Stimulated activated CD8-positive, alpha-beta memory T cell treated with anti-CD3 and anti-CD28 coated beads, Interleukin-7, amount 100 ng/mL, for 1 hour (primary cell): ENCODE measurements at places on chromosomes 4 and X.

DNA sequence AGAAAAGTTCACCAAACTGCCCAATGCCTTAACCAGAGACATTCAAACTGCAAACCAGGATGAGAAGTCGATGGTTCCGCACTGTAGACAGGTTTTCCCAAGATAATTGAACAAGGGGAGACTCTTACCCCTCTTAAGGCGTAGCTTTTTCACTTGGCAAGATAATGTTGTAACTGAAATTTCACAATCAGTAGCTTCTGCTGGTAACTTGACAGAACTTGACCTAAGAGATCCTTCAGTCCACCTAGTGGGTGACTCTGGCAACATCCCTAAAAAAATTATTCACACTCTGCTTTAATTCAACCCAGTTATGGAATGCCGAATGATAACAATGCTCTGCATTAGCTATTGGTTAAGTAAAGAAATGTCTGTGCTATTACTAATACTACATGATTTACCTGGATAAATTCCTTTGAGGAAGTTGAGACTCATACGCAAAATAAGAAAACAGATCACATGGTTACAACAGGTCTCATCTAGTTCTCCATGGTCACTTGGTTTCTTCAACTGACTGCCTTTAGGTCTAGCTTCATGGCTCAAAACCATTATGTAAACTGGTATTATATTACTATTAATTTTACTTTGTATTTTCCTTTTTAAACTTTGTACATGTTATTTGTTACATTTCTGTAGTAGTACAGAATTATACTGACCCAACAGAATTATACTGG lies 9.1 kb downstream of the ELF2 start:
- DNase-seq = no peak

DNA sequence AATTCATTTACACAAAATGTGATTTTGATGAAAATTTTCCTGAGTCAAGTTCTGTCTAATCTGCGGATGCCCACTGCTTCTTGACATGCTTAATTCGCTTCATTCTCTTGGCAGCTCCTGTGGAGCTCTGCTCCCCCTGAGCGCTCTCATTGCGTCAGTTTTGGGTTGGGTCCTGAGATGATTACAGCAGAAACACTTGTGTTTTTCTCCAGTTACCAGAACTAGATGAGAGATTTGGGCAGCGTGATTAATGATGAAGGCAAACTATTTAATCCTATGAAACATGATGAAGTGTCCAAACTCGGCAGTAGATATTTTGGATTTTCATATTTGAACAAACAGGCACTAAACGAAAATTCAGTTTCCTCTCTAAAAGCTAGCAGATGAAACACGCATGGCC lies 4.2 kb upstream of the CXCL1 start:
- DNase-seq = no peak

GRCh38 chr4:145280541-145280940 lies 100.2 kb upstream of the OTUD4 start:
- DNase-seq = no peak

GRCh38 chrX:109654516-109655109 lies 29.6 kb upstream of the KCNE5 start:
- DNase-seq = no peak

DNA sequence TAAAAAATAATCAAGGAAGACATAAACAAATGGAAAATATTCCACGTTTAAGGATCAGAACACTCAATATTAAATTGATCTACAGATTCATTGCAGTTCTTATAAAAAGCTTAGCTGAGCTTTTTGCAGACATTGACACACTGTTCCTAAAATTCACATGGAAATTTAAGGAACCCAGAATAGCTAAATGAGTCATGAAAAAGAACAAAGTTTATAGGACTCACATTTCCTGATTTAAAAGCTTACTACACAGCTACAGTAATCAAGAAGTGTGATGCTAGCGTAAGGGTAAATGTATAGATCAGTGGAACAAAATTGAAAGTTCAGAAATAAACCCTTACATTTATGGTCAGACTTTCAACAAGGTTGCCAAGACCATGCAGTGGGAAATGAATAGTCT lies 33.1 kb downstream of the NSUN7 start:
- DNase-seq = no peak

- no peak for DNase-seq
Observed at GRCh38 chr4:25814301-25815136, 48.3 kb downstream of the SEL1L3 start.

DNA sequence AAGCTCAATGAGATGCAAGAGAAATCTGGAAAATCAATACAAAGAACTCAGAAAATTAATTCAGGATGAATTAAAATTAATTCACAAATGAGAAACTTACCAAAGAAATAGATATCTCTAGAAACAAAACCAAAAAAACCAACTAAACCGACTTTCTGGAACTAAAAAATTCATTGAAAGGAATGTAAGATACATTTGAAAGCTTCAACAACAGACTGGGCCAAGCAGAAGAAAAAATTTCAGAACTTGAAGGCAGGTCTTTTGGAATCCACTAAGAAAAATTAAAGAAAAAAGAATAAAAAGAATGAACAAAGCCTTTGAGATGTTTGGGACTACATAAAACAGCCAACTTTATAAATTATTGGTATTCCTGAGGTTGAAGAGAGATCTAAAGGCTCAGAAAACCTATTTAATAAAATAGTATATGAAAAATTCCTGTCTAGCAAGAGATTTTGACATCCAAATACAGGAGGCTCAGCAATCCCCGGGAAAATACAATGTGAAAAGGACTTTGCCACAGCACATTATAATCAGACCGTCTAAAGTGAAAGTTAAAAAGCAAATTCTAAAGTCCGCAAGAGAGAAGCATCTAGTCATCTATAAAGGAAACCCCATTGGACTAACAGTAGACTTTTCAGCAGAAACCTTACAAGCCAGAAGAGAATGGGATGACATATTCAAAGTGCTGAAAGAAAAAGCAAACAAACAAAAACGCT lies 44.2 kb downstream of the NAT8L start:
- DNase-seq = no peak

- DNase-seq = no peak
Observed at GRCh38 chrX:136920001-136920400, 39.5 kb upstream of the RBMX start.

DNA sequence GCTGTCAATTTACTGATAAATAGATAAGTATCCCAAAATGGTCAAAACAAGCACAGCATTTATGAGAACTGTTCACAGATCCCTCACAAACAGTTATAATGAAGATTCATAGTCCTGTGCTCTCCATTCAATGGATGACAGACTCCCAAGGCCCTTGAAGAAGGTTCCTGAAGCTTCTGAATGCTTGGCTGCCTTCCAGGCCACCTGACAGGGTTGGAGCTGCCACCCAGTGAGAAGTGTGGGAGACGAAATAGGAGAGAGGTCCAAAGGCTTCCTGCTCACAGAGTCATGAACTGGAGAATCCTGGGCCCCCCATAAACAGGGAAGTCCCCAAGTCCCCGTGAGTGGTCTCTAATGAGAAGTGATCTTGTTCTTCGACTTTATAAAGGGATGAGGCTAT lies 26.0 kb upstream of the ANXA3 start:
- DNase-seq = no peak

GRCh38 chr4:174138616-174139015 lies 144.9 kb downstream of the FBXO8 start:
- DNase-seq = no peak

DNA sequence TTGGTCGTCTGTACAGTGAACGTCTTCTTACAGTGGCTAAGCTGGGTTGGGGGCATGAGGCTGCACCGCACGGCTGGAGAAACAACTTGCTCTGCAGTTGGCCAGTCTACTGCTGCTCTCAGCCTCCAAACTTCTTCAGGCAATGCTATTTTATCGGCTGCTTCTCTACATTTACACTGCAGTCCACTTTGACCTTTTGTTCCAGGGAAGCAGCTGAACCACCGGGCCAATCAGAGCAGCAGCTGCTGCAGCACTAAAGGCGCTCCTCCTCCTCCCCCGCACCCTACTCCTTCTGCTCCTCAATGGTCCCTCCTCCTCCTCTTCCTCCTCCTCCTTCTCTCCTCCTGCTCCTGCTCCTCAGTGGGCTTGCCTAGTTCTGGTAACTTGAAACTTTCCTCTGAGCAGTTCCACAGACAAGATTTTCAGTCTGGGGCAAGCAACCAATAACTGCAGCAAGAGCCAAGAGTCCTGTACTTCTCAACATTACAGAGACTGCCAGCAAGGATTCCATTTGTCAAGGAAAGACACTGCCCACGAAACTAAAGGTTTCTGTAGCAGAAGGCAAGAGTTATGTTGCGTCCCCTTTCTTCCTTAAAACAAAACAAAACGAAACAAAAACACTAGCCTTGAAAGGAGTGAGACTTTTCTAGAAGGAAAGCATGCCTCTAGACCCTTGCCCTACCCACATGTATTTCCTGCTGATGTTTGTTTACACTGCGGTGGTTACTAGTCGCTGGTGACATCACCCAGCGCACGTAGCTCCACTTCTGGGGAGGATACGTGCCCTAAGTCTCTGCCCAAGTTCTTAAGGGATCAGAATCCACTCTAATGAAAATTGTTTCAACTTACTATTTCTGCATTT lies 125.7 kb upstream of the NAP1L5 start:
- peak; percentile 25 for DNase-seq

DNA sequence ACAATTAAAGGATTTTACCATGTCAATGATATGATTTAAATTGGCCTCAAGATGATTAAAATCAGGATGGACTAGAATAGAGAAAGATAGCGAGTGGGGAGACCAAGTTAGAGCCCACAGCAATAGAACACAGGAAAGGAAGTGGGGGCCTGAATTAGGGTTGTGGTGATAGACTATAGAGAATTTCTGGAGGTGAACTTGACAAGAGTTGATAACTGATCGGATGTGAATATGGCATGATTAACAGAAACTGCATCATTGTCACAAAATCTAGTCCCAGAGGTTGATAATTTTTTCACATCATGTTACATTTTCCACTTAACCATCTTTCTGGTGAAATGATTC lies 26.3 kb upstream of the TRPC3 start:
- DNase-seq = no peak

DNA sequence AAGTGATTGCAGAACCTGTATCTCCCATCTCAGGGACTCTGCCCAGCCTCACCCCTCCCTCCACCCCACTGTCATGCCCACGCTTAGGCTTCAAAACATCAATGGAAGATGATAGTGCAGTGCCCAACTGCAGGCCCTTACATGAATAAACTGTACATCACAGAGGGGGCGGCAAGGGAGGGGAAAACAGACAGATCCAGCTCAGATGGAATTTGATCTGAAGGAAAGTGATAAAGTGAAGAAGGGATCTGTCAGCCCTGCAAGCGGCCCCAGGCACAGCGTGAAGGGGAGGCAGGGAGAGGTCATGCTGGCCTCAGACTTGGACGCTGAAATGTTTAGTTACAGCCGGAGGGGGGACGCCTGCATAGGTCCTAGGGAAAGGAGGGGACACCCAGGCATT lies 38.5 kb downstream of the GYG2 start:
- no peak for DNase-seq

GRCh38 chr4:17712166-17712565 lies 69.3 kb downstream of the FAM184B start:
- no peak for DNase-seq

DNA sequence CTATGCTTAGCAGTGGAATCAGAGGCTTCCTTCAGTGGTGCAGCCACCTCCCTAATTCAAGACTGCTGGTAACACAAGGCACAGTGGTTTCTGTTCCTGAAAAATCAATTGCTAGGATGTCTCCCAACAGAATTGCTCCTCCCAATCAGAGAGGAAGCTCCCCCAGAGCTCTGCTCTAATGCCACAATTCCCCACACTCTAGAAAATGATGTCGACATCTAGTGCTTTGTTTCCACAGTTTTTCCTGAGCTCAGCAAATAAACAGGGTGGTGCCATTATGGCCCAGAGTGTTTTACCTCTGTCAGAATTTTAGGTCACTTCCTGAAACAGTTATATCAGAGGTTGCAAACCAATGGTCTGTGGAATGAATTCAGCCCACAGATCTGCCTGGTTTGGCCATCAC lies 24.7 kb downstream of the TAB3 start:
- DNase-seq = no peak

- DNase-seq = no peak
Observed at GRCh38 chr4:94615451-94615850, 142.3 kb upstream of the BMPR1B start.

GRCh38 chr4:24209131-24209530 lies 319.3 kb upstream of the PPARGC1A start:
- DNase-seq = no peak

GRCh38 chrX:341541-342101 lies 23.0 kb upstream of the GTPBP6 start:
- no peak for DNase-seq

DNA sequence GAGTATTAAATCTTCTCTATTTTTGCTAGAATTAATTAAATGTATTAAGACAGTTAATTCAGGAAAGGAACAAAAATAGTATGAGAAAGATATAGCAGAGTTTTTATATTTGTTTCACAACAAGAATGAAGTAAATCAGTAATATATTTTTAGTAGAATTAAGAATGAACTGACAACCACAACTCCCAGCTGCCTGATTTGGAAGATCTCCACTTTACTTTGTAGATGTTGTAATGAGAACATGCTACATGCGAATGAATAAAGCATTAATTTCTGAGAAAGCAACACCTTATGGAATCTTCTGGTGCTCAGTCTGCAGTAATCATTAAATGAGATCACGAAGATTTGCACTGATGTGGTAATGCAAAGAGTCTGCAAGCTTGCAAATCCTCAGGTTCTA lies 695.6 kb upstream of the PCDH7 start:
- no peak for DNase-seq

DNA sequence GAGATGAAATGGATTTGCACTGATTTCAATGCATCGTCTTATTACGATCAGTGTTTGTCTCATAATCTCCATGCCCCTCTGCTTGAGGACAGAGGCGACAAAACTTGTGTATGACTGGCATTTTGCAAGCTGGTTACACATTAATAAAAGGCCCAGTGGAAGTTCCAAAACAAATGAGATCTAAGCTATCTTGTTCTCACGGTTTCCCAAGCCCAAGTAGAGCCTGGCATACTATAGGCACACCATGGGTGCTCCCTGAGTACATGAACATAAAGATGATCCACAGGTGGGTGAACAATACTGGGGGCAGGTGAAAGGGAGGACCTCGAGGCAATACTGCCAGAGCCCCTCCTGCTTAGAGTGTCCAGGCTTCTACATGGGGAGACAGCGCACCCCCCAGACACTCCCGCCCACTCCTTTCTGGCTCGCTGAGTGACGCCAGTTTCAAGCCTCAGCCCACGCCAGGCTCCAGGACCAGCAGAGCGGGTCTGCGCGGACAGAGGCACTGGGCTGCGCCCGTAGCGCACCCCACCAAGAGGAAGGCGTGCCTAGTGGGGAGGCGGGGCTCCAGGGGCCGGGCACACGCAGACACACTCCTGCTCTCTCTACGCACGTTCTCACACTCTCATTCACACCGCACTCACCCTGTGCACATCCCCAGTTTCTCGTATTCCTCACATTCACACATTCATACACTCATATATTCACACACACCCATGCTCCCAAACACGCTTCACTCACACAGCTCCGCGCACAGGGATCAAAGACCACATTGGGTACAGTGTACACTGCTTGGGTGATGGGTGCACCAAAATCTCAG lies 8.9 kb upstream of the GSX2 start:
- no peak for DNase-seq
